ENCODE measurements at places on chromosomes 3 and 15.

- no peak for DNase-seq
Measured at GRCh38 chr15:41792000-41792637, 17.8 kb downstream of the MAPKBP1 start.

- DNase-seq = no peak
Measured at GRCh38 chr3:15646851-15647511, 45.4 kb downstream of the BTD start.

- DNase-seq = no peak
Measured at GRCh38 chr15:95826412-95827195, 503.9 kb upstream of the NR2F2 start.

DNA sequence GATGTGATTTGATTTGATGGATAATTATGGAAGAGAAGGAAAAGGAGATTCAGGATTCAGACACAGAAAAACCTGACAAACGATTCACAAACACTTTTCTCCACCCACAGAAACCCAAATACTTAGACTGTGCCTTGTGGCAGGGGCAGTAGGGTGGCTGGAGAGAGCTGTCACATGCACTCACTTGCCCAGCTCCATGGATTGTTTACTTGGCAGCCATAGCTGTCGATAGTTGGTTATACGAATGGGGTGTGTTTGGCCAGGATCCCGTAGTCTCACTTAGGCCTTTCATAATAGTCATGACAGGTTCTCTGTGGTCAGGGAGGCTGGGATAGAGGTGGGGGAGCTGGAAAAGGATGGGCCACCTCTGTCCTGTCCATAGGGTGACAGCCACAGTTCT lies 76.9 kb downstream of the CACNA1D start:
- no peak for DNase-seq

- DNase-seq = no peak
Measured at GRCh38 chr3:52086461-52086860, 30.1 kb upstream of the DUSP7 start.

GRCh38 chr3:33006571-33007286 lies 55.3 kb downstream of the CCR4 start:
- DNase-seq = no peak

- DNase-seq = no peak
Measured at GRCh38 chr3:158104431-158104921, 1.7 kb downstream of the SHOX2 start.

- DNase-seq = no peak
Measured at GRCh38 chr15:30905821-30906220, 2.1 kb downstream of the FAN1 start.

DNA sequence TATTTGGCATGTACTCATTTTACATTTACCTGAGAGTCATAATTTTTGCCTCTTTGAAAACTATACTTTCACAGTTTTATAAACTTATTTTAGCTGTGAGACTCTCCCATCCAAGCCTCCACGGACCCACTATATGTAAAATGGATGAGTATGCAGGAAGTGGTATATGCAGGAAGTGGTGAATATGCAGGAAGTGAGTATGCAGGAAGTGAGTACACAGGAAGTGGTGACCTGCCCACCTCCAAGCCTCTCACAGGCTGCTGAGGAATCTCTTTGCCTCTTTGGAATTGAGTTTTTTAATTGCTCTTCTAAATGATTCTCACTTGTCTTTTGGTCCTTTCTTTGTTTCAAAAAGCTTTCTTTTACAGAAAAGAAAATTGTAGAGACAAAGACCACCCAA lies 85.2 kb downstream of the KBTBD8 start:
- DNase-seq = no peak
